ENCODE measurements at places on chromosomes 12 and 14. TPM values are rescaled to one million over a fixed set of nuclear protein-coding genes. Genes with fewer than 3 reads are reported as not detected.

The CLEC4A gene
- polyA plus RNA-seq: 0.24 TPM

GRCh38 chr14:21256539-21257393, 12.5 kb downstream of the HNRNPC start:
- DNase-seq: no peak

DNA sequence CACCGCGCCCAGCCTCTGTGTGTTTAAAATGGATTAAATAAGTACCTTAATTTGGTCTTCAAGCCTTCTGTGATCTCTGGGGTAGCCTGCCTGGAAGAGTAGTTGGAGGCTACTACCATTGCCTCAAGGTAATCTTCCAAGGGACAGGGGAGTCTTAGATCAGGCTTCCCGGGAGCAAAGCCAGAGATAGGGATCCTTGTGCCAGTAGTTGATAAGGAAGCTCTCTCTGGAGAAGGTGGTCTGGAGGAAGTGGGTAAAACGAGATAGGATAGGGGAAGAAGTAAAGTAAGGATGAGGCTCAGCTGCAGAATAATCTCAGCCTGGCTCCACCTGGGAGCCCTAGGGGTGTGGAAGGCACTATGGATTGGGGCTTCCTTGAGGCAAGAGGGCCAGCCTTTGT, 38.5 kb downstream of the FOS start:
- DNase-seq: no peak

DNA sequence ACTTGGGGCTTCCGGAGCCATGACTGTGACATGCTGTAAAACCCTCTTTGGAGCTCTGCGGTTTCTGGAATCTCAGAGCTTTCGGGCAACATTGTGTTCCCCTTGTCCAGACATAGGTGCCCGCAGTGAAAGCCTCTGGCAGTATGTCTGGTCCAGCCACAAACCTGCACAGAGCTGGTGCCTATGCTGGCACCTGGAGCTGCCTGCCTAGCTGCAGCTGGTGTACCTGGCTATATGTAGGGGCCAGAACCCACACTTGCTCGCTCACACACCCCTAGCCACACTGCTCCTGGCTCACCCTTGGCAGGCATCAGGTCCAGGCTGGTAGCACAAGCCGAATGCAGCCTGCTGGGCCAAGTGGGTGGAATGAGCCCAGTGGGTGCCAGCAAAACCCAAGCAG, 861.1 kb downstream of the FLRT2 start:
- DNase-seq: no peak

GRCh38 chr12:91877456-91878235, 268.0 kb downstream of the BTG1 start:
- DNase-seq: no peak
